ENCODE measurements at places on chromosomes 6 and 20. TPM values are rescaled to one million over a fixed set of nuclear protein-coding genes. Genes with fewer than 3 reads are reported as not detected.

DNA sequence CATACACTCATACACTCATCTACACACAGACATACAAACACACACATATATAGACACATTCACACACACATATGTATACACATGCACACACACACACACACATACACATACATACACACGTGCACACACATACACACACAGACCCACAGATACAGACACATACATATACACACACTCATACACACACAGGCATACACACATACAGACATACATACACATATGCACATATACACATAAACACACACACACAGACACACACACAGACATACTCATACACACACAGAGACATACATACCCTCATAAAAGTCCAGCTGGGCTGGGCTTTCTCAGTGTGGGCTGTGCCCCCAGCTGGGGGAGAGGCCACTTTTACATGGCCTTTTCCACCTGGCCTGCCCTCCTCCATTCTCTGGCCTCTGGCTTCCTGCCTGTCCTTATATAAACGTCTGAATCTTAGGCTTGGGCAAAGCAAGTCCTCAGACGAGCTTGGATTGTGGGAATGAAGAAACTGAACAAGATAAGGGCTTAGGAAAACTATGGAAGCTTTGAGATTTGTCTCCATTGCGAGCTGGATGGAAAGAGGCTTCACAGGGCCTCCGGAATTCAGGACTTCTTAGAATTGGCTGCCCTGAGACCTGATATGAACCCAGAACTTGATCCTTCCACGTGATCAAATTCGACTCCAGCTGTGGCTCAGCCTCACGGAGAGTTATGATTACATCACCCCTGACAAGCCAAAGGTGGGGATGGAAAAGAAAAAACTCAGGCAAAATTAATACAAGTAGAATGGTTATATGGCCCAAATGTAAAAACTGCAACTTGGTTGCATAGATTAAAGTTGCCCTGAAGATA lies 22.5 kb upstream of the CST3 start:
- no peak for DNase-seq

UBD gene
- total RNA-seq: not detected

- no peak for DNase-seq
Measured at GRCh38 chr6:12654514-12654913, 62.1 kb upstream of the PHACTR1 start.

GRCh38 chr6:18177286-18177965 lies 22.2 kb downstream of the KDM1B start:
- DNase-seq: no peak

DNA sequence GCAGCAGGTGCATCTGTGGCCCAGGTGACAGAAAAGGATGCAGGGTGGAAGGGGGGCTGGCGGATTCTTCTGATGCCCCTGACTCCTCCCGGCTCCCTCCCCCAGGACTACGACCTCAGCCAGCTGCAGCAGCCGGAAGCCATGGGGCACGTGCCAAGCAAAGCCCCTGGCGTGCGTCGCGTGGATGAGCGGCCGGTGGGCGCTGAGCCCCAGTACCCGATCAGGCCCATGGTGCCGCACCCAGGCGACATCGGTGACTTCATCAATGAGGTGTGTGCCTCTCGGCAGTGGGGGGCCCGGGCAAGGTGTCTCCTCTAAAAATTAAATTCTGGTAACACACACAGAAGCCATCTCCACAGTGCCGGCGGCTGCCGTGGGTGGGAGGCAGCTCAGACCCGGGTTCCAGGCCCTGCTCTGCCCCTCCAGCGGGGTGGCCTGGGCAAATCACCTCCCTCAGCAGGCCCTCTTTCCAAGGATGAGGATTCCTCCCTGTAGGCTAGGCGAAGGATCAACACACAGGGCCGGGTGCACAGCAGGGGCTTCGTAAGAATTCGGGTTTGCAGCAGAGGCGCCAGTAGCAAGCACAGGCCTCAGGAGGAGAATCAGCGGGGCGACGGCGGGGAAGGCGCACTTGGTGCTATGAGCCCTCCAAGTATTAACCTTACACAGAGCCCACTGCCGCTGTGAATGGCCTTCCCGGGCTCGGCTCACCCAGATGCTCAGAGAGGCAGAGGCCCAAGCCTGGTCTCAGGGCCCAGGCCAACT lies 131.5 kb downstream of the TAF4 start:
- peak; percentile 93 for DNase-seq

- DNase-seq: no peak
Measured at GRCh38 chr6:55696041-55696440, 117.0 kb upstream of the HMGCLL1 start.

DNA sequence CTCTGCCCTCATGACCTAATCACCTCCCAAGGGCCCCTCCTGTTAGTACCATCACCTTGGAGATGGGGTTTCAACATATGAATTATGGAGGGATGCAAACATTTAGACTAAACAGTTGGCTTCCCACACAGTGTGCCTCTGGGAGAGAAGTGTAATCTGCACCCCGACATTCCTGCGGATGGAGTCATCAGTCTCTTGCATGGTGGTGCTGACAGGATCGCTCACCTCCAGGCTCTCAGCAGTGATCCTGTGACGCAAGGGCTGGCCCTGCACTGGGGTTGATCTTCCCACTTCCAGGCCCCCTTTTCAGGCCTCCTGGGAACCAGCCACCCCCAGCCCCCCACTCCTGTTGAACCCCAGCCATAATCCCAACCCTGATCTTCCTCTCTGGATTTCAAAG lies 16.0 kb upstream of the PI16 start:
- DNase-seq: no peak

DNA sequence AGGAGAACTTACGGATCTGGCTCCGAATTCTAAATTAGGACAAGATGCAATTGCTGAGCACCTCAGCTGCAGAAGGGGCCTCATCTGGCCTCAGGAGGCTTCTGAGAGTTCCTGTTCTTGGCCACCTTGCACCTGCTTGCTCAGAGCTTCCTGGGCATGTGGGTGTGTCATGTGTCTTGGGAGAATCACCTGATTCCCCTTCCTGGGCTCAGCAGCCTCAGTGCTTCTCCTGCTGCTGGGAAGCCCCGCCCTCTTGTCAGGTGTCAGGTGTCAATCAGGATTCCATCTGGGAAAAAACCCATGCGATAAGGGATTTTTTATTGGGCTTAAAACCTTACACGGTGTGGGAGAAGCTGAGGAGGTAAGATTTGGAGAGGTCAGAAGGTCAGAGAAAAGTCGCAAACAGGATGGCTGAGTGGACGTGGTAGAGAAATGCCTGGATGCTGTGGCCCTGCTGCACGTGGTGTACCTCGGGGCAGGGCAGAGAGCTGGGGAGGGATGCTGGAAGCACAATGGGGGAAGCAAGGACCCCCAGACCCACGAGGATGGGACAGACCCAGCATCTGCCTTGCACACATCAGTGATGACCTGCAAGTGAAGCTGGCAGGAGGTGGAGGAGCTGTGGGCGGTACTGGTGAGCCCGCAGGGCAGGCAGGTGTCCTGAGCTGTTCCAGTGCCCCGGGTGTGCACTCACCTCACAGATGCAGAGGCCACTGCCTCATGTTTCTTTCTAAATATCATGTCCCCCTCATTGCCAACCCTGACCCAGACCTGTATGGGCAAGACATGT lies 170.8 kb downstream of the CDH4 start:
- peak; percentile 72 for DNase-seq

DNA sequence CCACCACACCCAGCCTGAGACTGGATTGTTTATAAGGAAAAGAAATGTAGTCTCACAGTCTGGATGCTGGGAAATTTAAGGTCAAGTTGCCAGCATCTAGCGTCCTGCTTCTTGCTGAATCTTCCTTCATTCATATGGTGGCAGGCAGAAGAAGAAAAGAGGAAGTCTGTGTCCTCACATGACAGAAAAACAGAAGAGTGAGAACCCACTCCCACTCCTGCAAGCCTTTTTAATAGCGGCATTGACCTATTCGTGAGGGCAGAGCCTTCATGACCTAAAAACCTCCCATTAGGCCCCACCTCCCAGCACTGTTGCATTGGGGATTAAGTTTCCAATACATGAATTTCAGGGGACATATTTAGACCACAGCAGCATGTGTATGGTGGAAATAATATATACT lies 160.8 kb upstream of the BMP2 start:
- no peak for DNase-seq

- no peak for DNase-seq
Measured at GRCh38 chr20:44900231-44900854, 9.5 kb upstream of the PABPC1L start.

DNA sequence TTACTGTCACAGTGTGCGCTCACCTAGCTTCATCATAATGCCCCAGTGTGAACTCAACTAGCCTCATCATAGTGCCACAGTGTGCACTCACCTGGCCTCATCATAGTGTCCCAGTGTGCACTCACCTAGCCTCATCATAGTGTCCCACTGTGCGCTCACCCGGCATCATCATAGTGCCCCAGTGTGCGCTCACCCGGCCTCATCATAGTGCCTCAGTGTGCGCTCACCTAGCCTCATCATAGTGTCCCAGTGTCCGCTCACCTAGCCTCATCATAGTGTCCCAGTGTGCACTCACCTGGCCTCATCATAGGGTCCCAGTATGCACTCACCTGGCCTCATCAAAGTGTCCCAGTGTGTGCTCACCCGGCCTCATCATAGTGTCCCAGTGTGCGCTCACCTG lies 10.6 kb downstream of the TMEM242 start:
- no peak for DNase-seq

DNA sequence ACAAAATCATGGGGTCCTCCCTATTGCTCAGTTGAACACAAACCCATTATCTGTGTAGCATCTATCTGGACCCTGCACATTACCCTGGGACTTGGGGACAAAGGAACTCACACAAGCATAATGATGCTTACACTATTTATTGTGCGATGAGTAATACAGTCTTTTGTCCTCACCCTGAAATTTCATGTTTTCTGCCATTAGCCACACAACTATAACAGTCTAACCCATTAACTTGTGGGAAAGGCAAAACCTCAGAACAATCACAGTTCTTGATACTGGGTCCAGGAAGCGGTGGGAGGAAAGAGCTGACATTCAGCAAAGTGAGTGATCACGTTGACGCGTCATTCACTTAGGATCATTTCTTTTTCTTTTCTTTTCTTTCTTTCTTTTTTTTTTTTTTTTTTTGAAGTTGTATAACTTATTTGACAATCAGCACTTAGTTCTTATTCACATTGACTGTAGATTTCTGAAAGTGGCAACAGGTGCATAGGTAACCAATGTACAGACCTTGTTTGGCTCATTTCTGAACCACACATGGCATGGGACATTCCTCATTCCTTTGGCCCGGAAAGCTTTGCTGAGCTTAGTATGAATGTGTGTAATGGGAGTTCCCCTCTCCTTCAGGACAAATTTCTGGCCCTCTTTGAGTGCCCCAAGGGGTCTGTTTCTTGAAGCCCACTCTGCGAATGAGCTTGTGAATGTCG lies 94.8 kb upstream of the CNKSR3 start:
- no peak for DNase-seq

VWA7 gene
- total RNA-seq: 0.44 TPM

WFDC2 gene
- 16.5 TPM for total RNA-seq

ESR1 gene
- total RNA-seq: under 0.01 TPM
